ENCODE measurements at places on chromosomes 6 and 20.

- DNase-seq: no peak
These were observed 12.0 kb upstream of the HFE start for GRCh38 chr6:26075063-26075717.

DNA sequence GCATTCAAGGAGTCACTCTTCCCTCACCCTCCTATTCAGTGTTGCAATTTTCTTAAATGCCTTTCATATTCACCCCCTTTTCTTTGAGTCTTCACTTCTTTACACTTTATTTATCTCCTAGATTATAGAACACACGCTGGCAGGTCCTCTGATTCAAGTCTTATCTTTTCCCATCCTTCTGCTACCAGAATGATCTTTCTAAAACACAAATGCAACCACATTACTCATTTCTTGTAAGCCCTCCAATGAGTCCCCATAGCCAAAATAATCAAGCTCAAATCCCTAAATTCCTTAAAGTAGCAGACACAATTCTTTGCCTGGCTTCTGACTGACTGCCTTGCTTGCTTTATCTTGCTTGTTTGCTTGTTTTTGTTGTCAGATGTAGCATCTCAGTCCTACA is 920.0 kb downstream of the TFAP2A start:
- no peak for DNase-seq

GRCh38 chr6:102732898-102733297 is 1339.4 kb downstream of the GRIK2 start:
- DNase-seq: no peak

- DNase-seq: no peak
These were observed 328.7 kb downstream of the LAMA2 start for GRCh38 chr6:129211626-129212025.

DNA sequence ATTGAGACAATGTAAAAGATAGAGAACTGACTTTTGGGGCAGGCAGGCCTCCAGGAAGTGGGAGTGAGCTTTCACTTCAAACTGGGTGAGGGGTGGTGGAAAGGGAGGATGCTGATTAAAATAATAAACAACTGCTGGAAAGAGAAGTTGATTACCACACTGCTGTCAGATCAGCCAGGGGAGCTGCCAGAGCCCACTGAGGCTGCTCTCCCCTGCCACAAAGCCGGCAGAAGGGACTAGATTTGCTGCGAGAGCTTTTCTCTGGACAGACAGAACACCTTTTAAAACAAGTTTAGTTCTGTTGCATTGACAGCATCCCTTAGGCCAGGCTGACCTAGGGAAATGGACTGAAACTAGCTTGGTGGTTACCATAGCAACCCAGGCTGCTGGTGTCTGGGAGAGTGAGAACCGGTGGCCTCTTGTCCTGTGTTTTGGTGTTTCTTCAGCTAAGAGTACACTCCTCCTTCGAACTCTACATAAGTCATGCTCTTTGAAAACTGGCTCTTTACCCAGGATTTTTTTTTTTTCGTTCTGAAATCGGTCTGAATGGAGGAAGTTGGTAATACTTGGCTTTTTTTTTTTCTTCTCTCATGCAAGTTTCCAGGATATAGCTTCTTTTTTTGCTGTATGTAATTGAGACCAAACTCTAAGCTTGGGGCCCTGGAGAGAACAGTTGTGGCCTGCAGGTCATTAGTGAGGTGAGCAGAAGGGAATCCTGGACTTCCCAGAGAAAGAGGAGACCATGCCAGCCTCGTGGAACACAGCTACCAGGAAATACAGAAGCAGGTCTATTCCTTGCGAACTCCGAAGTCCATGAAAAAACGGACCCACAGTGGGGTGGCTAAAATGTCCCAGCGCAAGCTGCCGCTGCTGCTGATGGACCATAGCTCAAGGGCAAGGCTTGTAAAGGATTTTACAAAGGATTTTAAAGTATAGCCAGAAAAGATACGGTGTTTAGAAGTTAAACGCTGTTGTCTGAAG is 374.4 kb downstream of the UTRN start:
- no peak for DNase-seq

- no peak for DNase-seq
These were observed 10.4 kb downstream of the PXT1 start for GRCh38 chr6:36432151-36432671.

All from cerebellar nuclear complex (tissue), 1 donor.